CD4-positive, CD25-positive, alpha-beta regulatory T cell (primary cell): ENCODE measurements at places on chromosomes 11 and 22.

GRCh38 chr22:37525073-37525745, 6.0 kb upstream of the CARD10 start:
- no peak for DNase-seq

DNA sequence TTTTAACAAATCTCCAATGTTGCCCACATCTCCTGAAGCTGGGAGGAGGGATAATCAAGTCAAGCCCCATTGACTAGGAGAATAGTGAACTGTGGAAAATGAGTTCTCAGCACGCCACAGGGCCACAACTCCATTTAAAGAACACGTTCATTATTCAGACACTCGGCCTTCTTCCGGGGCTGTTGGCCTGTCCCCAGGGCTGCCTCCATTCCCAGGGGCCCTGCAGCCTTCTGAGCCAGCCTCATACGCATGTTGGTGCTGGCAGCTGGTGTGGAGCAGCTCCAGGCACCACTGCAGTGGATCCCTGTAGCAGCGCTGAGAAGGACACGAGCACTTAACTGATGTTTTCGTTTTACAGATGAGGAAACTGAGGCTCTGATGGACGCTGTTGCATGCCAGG, 87.5 kb upstream of the RCN1 start:
- no peak for DNase-seq

- no peak for DNase-seq
Observed at GRCh38 chr11:2314525-2315394, 12.9 kb downstream of the TSPAN32 start.

- peak; percentile 72 for DNase-seq
Observed at GRCh38 chr11:34633990-34634693, 13.2 kb downstream of the EHF start.

GRCh38 chr11:1454576-1454975, 32.0 kb downstream of the MOB2 start:
- DNase-seq, result no peak

DNA sequence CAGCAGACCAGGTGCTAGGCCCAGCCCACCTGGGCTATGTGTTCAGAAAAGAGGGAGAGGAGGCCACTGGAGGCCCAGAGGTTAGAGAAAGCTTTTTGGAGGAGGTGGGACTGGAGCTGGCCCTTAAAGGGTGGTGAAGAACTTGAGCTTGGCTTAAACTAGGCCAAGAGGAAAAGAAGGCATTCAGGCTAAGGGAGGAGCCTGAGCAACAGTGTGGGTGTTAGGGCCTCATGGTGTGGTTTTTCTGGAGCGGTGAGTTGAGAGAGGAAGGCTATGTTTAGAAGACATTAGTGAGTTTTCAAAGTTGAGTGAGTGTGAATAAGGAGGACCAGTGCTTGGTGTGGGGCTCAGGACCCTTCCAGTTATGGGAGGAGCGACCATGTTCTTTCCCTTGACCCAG, 6.2 kb downstream of the TAF6L start:
- no peak for DNase-seq

- DNase-seq, result peak; percentile 17
Observed at GRCh38 chr11:120235024-120235628, 4.8 kb upstream of the POU2F3 start.

- DNase-seq, result peak; percentile 87
Observed at GRCh38 chr11:66543263-66544107, 2.4 kb downstream of the ZDHHC24 start.

GRCh38 chr11:27041141-27041899, 705 bp downstream of the BBOX1 start:
- DNase-seq, result no peak

DNA sequence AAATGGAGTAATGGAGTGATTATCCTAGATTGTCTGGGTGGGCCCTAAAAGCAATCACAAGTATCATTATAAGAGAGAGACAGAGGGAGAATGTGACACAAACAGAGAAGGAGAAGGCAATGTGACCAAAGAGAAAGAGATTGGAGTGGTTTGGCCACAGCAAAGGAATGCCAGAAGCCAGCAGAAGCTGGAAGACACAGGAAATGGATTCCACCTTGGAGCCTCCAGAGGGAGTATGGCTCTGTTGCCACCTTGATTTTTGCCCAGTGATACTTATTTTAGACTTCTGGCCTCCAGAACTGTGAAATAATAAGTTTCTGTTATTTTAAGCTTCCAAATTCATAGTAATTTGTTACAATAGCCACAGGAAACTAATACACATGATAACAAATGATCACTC, 36.8 kb upstream of the OR5P2 start:
- no peak for DNase-seq

GRCh38 chr11:111922803-111923202, 4.1 kb downstream of the C11orf52 start:
- no peak for DNase-seq

GRCh38 chr11:36033936-36034335, 90.1 kb downstream of the LDLRAD3 start:
- no peak for DNase-seq

DNA sequence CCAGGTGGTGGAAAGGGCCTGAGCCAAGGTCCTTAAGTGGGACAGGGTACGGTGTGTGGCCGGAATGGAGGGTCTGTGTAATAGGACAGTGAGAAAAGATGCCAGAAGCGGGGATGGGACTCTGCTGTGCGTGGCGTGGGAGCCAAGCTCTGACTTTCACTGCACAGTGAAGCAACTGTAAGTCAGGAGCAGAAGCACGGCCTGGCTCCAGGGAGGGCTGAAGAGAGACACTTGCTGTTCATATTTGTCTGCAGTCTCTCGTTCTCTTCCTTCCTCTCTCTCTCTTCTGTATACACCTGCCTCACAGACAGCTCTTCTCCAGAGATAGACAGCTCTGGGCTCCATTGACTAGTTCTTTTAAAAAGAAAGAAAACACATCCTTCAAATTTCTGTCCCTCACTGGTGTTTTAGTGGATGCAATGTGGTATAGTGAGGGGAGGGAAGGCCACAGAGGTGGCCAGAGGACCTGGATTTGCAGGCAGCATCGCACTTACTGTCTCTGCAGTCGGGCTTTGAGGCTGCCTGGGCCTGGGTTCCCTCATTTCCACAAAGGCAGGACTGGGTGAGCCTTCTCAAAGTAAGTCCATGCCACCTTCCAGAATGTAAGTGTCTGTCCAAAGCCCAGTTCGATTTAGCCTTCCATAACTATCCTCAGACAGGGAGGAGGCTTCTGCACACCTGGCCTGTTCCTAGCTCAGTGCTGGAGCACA, 2.1 kb downstream of the IL17RA start:
- DNase-seq, result peak; percentile 19

GRCh38 chr11:11430431-11430830, 77.4 kb upstream of the CSNK2A3 start:
- DNase-seq, result no peak

DNA sequence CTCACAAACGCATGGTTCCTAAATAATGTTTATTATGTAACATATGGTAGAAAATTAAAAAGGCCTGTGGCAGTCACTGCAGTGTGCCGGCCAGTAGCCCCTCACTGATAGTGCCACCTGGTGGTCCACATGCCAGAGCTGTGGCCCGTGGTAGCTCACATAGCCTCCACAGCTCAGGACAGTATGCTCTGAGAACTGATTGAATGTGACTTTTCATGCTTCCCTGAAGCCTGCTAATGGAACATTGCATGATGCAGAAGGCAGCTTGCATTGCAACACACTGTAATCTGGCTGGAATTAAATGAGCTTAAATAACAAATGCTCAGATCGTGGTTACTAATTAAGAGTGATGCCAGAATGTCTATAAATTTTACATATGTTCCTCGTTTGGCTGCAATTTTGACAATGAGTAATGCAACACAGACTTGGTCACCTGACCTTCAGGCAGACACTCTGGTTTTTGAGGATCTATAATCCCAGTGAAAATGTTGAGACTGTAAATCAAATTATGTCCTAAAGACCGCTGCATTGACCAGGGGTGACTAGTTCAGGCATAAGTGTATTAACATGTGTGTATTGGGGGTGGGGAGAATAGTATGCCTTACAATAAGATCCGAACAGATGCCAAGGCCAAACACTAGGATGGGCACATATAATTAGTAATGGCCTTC, 566.4 kb downstream of the METTL15 start:
- no peak for DNase-seq

- DNase-seq, result peak; percentile 13
Observed at GRCh38 chr11:96293598-96294021, 49.4 kb downstream of the MAML2 start.

DNA sequence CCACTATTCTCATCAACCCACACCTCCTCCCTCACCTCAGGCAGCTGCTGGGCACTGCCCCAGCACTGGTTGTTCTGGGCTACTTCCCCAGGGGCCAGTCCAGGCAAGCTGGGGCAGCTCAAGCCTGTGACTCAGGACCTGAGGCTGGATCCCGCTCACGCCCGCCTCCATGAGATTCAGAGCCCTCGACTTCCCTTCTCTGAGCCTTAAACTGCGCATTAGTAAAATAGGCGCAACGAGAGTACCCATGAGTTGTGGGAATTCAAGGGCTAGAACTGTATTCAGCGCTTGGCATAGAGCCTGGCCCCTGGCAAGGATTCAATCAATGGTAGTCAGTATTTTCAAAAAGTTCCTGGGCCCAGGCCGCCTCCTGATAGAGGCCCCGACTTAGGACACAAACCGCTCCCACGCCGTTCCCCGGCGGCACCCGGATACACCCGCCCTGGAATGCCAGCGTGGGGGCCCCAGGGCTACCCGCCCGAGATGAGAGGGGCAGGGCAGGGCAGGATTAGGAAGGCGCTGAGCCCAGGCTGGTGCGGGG, 723 bp upstream of the CD82 start:
- peak; percentile 15 for DNase-seq

GRCh38 chr22:44947049-44947448, 62.8 kb downstream of the PHF21B start:
- DNase-seq, result no peak

- no peak for DNase-seq
Observed at GRCh38 chr11:132200353-132200936, 830.0 kb downstream of the NTM start.

DNA sequence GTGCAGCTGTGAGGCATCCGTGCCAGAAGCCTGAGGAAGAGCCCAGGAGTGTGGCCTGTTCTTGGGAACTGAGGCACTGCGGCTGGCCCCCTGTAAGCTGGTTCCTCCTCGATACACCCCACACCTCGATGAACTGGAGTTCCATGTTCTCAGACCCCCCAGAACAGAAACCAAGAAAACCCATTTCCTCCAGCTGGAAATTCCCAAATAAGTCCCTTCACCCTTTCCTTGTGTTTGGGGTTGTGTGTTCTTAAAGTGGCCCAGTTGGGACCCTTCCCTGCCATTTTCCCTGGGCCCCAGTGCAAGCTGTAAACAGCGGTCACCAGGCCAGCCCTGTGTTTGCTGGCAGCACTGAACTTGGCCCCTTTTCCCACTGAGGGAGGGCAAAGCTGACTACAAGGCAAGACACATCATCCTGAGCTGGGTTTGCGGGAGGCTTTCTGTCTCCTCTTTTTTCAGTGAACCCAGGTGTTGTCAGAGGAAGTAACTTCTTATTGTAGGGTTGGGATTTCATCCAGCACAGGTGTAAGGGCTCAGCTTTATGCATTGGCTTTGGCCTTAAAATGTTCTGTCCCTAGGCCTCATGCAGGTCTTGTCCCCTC, 60.1 kb upstream of the MPEG1 start:
- DNase-seq, result no peak

- peak; percentile 81 for DNase-seq
Observed at GRCh38 chr22:35552196-35552842, 11.7 kb downstream of the RASD2 start.
